ENCODE measurements at places on chromosomes 6 and 20. TPM values are rescaled to one million over a fixed set of nuclear protein-coding genes. Genes with fewer than 3 reads are reported as not detected.

Gene GPX5
- not detected for total RNA-seq

Gene TRERF1
- total RNA-seq, result 2.5 TPM

Gene DEFB132
- not detected for total RNA-seq

Gene TCP1
- 204 TPM for total RNA-seq

Gene TNFRSF21
- 83.1 TPM for total RNA-seq

Gene TRAM2
- total RNA-seq, result 92.5 TPM

Gene RAET1L
- not detected for total RNA-seq

Gene TPX2
- 31.0 TPM for total RNA-seq

Gene KCNK16
- not detected for total RNA-seq

Gene LPA
- not detected for total RNA-seq

Gene ADA
- 35.6 TPM for total RNA-seq

DNA sequence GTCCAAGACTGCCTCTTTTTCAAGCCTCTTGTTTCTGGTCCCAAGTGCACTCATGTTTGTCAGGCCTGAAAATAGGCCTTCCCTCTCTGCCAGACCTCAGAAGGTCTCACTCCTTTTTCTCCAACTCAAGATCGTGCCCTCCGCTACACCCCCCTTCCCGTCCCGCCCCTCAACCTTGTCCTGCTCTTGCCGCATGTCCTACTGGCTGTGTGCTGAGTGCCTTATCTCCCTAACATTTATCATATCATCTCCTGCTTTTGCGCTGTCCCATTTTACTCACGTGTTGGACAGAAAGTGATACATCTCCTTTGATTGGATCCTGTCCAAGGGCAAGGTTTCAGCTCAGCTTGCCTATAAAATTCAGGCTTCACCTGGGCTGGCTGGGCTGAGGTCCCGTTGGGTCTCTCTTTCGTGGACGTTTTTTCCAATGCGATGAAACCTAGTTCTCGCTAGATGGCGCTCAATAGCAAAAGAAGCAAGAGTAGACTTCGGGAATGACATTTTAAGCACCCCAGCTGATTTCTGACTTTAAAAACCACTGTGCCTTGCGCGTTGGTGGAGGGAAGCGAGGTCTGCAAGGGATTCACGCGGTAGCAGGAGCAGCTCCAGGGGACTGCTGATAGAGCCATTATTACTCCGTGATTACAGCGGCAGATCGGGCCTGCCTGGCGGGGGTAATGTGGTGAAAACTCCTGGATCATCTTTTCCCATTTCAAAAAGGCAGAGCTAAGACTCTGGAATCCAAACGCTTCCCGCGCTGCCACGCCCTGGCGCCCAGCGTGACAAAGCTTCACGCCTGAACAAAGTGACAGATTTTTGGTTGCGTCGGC, 137.6 kb downstream of the IMPG1 start:
- DNase-seq, result peak; percentile 60

DNA sequence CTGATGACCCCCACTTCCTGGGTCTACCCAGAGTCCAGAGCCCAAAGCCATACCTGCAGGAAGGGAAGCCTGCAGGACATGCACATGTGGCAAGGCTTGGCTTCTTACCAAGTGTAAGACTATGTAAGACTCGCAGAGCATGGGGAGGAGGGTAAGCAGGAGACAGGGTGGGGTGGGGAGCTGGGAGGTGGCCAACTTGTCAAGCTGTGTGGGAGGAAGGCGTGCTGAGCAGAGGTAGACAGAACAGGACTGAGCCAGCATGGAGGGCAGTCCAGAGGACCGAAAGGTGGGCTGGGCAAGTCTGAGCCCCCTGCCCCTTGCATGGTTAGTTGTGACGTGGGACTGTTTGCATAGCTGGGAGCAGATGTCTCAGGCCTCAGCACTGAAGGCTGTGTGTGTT, 53.4 kb upstream of the RNF24 start:
- no peak for DNase-seq

DNA sequence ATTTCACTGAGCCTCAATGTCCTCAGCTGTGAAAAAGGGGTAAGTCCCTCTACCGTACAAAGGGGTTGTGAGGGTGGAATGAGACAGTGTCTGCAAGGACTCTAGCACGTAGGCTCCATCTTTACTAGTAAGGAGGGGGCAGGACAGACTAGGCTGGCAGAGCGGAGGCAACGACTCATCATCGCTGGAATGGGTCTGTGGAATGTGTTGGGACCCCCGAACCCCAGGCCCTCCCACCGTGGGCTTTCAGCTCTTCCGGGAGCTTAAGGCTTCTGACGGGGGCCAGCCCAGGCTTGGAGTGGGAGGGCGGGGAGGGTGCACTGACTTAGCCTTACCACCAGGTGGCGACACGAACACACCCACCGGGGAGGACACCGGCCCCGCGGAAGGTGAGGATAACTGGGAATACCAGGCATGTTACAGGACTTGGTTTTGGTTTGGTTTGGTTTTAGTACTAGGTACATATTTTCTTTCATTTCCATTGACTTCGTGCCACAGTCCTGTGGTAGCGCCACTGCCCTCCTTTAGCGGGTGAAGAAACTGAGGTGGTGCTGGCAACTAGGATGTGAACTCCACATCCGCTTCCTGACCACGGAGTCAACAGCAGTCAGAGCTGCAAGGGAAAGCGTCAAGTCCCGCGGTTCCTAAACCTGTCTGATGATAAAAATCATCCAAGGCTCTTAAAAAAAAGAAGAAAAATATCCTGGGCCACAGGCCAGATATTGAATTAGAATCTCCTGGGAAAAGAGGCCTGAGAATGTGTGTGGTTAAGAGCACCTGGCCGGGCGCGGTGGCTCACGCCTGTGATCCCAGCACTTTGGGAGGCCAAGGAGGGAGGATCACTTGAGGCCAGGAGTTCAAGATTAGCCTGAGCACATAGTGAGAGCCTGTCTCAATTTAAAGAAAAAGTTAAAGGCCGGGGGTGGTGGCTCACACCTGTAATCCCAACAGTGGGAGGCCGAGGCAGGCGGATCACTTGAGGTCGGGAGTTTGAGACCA, 10.3 kb upstream of the TULP1 start:
- no peak for DNase-seq

DNA sequence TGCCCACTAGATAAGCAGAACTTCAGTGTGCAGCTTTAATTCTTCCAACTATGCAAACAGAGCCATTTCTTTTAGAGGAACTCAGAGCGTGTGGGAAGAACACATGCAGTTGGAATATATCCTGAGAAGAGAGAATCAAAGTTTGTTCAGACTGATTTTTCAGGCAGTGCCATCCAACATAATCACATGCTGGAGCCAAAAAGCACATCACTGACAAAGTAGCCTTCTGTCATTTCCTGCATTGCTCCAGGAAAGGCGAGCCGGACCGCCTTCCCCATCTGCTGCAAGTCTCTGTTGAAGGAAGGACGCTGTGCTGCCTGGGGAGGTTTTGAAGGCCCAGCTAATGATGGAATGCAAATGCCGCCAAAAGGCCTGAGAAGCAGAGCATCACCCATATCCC, 98.4 kb downstream of the DOK5 start:
- no peak for DNase-seq

GRCh38 chr6:6823030-6823429, 234.5 kb downstream of the LY86 start:
- DNase-seq, result no peak

- DNase-seq, result no peak
Observed at GRCh38 chr6:41733707-41734665, 1.4 kb downstream of the TFEB start.

GRCh38 chr20:60422848-60423247, 464.6 kb downstream of the CDH26 start:
- DNase-seq, result no peak

GRCh38 chr20:58923117-58923712, 57.8 kb upstream of the NELFCD start:
- no peak for DNase-seq

- no peak for DNase-seq
Observed at GRCh38 chr6:47366335-47366890, 56.7 kb upstream of the TNFRSF21 start.

DNA sequence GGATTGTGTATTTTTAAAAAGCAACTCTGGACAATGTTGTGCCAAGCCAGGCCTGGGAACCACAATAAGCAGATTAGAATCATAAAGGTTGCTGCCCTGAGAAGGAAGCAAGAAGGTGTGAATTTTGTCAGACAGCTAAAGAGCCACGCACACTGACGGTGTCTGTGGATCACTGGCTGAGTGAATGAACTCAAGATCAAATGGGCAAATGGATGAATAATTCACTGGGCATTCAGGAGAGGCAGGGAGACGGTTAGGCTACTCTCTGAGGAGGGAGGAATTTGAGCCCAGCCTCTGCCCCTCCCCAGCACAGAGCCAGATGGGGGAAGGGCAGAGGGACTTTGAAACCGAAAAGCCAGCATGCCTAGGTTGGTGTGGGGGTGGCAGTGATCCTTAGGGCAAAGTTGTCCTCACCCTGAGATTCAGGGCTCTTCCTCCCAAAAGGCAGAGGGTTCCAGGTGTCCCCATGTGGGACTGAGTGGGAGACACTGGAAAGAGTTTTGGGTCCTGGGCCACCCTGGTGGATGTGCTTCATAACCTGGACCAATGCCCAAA, 19.5 kb upstream of the SLC22A7 start:
- DNase-seq, result no peak

DNA sequence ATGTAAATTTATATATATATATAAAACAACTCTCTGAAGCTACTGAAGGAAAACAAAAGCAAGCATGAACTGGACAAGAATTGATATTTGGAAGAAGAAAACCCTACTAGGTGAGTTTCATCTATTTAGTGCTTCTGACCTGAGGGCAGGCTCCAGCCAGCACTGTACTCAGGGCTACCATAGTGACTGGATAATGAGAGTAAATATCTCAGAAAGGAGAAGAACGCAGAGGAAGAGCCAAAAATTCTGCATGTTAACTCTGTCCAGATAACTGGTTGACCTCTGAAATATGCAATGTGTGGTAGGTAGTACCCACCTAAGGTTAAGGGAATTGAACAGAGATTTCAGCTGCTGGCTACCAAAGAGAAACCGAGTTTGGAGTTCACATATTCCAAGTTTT, 41.4 kb upstream of the CCN2 start:
- DNase-seq, result no peak

DNA sequence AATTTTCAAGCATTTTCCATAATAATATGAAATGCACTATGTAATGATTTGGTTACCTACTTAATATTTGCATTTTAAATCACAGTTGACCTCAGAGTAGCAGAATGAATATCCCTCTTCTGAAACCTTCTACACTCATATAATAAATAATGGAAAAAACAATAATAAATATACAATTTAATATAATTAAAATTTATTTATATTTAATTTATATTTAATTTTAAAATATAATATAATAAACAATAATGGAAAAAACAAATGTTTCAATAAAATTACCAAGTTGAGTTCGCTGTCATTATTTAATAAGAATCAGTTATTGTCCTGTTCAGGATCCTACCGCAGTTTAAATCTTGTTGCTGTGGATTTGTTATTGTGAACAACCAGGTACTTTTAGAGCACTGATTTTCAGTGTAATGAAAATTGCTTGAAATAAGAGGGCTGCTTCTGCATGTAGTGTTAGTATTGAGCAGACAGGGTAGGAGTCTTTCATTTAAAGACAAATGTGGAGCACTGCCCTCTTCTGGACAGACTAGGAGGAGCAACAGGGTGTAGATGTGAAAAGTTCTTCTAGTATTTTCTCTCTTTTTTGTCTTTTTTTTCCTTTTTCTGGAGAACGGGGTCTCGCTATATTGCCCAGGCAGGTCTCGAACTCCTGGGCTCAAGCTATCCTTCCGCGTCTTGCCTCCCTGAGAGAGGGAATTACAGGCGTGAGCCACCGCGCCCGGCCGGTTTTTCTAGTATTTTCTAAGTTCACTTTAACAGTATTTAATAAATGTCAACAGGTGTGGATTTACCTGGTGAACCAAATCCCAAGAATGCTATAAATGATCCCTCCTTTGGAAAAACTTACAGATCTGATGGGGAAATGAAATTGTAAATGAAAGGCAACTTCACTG, 13.6 kb downstream of the TRAPPC3L start:
- peak; percentile 45 for DNase-seq

DNA sequence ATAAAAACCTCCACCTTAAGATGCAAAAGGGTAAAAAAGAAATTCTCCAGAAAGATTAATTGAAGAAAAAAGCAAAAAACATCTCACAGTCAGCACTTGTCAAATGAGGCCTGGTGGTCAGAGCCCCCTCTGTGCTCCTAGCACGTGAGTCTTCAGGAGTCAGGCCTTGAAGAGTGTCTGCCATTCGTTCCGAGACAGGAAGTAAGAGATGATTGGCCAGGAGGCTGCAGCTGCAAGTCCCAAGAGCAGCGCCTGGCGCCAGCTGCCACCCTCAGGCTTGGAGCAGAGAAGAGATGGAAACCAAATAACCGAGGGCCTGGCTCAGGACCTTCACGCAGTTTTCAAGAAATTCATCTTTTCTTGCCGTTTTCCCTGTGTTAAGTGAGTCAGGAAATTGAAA, 65.0 kb downstream of the FAM120B start:
- no peak for DNase-seq

GRCh38 chr6:16243055-16243454, 4.7 kb downstream of the GMPR start:
- DNase-seq, result no peak

- no peak for DNase-seq
Observed at GRCh38 chr6:150897400-150897943, 32.0 kb downstream of the MTHFD1L start.

DNA sequence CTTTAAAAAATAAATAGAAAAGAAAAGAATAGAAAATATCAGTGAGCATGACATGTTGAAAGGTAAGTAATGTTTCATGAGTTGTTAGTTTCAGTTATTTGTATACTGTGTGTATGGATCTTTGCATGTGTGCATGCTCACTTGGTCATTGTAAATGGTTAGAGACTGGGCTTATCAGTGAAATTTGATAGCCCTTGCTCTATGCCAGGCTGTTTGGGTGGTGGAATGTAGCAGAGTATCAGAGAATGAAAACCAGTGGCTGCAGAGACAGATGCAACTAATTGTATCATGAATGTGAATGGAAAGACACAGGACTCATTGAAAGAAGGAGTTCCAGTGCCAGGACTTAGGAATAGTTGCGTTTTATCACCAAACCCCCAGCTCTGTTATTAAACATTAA, 4.2 kb downstream of the GSTA2 start:
- DNase-seq, result no peak

- DNase-seq, result no peak
Observed at GRCh38 chr20:56796345-56796744, 167.2 kb downstream of the TFAP2C start.

DNA sequence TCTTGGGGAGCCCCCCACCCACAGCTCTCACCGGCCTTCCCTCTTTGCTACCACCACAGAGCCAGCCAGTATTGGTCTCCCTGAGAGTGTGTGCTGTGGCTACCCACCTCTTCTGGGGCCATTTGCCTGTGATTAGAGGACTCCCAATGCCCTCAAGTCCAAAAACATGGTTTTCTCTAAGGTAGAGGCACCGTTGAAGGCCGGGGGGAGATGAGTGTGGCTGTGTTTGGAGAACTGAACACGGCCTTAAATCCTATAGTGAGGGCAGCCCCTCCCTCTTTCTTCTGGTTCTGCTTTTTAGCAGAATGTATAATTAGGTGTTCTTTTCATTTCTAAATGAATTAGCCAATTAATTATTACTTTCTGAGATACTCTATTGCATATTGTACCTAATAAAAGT, 2.5 kb downstream of the CCR6 start:
- DNase-seq, result no peak

- DNase-seq, result no peak
Observed at GRCh38 chr6:150272264-150272975, 96.4 kb upstream of the IYD start.

GRCh38 chr6:133300896-133301295, 59.7 kb downstream of the EYA4 start:
- no peak for DNase-seq
